ENCODE measurements at places on chromosomes 3 and 15.

- no peak for DNase-seq
Observed at GRCh38 chr3:109643590-109643989, 306.2 kb upstream of the DPPA4 start.

DNA sequence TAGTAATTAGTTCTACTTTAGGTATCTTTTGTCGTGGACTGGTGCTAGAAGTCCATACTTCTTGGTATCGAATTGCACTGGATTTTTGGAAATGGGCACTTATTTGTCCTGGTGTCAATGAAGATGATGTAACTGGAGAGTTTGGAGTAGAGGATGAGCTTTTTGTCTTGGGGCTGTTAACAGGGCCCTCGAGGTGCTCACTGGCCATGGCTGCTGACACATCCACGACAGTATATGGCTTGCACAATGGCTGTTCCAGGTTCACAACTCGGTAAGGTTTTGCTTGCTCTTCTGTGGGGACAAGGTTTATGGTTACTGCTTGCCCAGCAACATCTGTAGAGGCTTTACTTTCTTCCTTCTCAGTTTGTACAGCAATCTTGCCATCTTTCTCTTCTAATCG, 109.4 kb upstream of the TSPAN3 start:
- DNase-seq: no peak

- no peak for DNase-seq
Observed at GRCh38 chr15:67880651-67881182, 40.9 kb upstream of the RNU6-1 start.

DNA sequence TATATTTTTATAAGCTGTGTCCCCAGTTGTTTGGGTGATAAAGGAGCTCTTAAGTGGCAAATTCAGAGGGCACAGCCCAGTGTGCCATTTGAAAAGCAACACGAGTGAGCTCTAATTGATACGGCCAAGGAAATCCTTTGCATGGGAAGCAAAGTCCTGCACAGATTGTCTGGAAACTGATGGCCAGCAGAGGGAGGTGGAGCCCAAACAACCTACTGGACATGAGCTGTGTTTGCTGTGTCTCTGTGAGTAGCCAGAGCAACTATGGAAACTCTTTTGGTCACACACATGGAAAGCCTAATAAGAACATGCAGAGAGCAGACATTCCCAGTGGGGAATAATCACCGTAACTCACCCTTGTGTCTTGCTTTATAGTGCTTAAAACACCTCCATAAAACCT, 24.4 kb downstream of the ONECUT1 start:
- DNase-seq: no peak

GRCh38 chr15:32781781-32782180, 64.0 kb downstream of the GREM1 start:
- no peak for DNase-seq

Measured in putamen (tissue), 1 donor.